ENCODE measurements at places on chromosomes 5 and 9.

- no peak for DNase-seq
These were observed 387.7 kb downstream of the TLR4 start for GRCh38 chr9:118091711-118092500.

DNA sequence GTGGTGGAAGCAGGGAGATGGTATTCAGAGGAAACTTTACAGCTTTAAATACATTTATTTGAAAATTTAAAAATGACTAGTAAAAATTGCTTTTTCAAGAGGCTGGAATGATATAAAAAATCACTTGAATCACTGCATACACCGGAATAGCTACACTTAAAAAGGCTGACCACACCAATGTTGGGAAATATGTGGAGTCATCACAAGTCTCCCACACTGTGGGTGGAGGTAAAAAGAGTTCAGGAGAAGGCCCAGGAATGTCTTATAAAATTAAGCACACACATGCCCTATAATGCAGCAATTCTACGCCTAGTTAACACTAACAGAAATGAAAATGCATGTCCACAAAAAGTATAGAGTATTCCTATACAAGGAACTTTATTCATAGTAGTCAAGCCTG lies 198.1 kb downstream of the ROR2 start:
- DNase-seq = peak; percentile 46

DNA sequence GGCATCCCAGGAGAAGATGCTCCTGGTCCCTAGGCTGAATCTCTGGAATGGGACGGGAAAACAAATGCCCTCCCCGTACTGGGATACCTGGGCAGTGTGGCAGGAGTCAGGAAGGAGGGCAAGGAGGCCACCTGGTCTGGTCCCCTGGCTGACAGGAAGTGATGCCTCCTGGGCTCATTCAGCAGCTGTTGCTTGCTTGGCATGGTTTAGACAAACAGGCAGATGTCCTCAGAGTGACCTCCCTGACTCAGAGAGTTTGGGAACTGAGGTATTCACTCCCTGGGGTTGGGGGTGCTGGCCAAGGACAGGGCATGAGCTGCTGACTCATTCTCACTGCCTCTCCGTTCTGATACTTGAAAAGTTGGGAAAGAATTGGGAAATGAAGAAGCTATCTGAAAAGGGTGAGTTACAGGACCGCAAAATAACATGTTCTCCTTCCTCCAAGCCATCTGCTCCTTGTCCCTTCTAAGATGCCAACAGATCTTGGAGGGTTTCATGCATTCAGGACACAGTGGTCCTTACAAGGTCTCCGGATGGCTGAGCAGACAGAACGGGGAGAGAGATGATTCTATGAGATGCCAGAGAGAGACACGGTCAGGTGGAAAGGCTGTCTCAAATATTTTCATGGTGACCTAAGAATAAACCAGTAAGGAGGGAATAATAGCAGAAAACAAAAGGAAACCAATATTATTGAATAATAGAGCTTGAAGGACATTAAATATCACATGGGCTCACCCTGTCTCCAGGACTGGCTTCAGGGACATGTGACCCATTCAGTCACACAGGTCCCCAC lies 534.5 kb downstream of the BNC2 start:
- DNase-seq = peak; percentile 99

- DNase-seq = no peak
These were observed 52.4 kb upstream of the SYNPO start for GRCh38 chr5:150587856-150588595.

GRCh38 chr5:73454379-73455036 lies 5.9 kb upstream of the FOXD1 start:
- no peak for DNase-seq

GRCh38 chr5:78766412-78766762 lies 117.8 kb upstream of the LHFPL2 start:
- no peak for DNase-seq

- DNase-seq = no peak
These were observed 433.1 kb upstream of the CDH18 start for GRCh38 chr5:20420991-20421595.

GRCh38 chr9:80605129-80605528 lies 1033.4 kb downstream of the TLE4 start:
- no peak for DNase-seq

DNA sequence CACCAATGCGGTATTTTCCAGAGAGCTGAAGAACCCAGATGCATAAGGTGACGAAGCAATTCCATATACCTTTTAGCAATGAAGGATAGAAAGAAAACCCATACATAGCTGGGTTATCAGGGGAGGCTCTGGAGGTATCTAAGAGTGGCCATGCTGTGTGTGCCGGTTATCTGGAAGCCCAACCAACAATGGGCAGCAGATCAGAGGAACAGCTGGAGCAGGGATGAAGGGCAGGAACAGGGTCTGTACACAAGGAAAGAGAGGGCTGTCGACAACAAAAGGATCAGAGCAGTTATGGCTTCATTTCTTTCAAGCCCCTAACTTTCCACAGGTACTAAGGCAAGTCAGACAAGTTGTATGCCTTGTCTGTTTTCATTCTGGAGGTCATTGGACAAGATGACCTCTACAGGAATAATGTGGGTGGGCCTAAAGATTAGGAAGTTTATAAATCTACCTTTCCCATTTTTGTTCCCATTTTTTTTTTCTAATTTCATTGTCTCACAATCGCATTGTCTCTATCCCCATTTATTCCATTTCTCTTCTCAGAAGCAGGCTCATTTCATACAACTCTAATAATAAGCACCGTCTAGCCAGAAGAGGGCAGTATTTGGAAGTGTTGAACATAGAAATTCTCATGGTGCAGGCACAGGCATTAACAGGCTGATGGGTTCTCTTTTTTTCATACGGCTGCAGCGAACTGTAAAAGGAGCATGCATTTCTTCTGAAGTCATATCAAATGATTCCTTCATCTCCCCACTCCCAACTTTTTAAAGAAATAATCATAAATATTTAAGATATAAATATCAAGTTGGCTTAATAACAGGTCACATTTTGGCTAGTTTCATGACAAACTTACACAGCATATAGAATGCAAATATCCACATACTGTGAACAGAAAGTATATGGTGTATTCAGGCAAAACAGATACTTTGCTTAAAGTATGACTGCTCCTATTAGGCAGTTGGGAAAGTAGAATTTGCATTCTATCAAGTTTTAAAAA lies 63.5 kb downstream of the ZNF474 start:
- no peak for DNase-seq

DNA sequence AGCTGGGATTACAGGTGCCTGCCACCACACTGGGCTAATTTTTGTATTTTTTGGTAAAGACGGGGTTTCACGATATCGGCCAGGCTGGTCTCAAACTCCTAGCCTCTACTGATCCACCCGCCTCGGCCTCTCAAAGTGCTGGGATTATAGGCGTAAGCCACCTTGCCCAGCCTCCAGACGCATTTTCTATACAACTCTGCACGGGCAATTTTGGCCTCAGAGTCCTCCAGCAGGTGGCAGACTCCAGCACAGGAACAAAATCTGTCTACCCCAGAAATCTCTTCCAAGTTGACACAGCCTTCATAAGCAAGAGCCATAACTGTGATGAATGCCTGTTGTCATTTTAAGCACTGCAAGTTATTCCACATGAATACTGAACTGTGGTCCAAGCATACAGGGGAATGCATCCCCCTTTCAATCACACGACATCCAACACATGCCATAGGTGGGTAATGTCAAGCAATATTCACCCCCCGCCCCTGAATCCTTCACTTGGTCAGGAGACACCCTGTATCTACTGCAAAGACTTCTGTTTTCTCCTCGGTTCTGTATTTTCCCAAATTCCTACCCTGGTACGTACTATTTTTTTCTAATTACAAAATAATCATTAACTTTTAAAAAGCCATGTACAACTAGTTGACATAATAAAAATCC lies 50.8 kb downstream of the ALDH7A1 start:
- no peak for DNase-seq

GRCh38 chr5:92956886-92957285 lies 624.1 kb downstream of the NR2F1-AS1 start:
- DNase-seq = no peak

- peak; percentile 9 for DNase-seq
These were observed 48.8 kb downstream of the MVB12B start for GRCh38 chr9:126375386-126375785.

DNA sequence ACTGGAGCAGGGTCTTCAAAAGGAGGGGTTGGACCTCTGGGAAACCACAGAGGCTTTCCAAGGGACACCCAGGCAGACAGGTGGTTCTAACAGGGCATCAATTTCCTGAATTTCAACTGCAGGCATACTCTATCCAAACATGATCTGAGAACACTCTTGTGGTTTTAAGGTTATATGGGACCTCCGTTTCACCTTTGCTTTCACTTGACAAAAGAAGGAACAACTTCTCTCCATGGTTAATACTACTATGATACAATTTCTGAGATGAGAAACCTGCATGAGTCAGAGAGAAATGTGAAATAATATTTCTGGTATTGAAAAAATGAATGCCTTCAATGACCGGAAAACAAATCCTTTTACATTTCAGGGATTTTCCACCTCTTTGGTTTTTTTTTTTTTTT lies 28.0 kb upstream of the ERAP1 start:
- no peak for DNase-seq

- no peak for DNase-seq
These were observed 46.5 kb downstream of the RETREG1 start for GRCh38 chr5:16570121-16570815.

GRCh38 chr9:128120061-128120740 lies 7.3 kb downstream of the PTGES2 start:
- no peak for DNase-seq

All from AG04449 (cell line).